ENCODE measurements at places on chromosomes 4 and X.

DNA sequence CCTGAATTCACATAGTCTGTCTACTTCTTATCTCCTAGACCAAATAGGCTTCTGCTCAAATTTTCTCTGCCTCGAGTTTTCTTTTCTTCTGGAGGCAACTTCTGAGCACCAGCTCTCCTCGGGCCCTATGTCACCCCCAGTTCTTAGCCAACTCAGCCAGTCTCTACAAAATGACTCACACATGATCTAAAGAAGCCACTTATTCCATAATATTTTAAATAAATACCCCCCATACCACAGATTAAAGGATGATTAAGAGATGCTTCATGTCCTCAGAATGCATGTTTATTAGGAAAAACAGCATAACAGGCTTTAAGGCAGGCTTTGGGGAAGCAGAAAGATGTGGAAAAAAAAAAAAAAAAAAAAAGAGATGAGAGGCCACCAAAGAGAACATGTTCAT, 36.6 kb upstream of the DDX53 start:
- DNase-seq = peak; percentile 48

DNA sequence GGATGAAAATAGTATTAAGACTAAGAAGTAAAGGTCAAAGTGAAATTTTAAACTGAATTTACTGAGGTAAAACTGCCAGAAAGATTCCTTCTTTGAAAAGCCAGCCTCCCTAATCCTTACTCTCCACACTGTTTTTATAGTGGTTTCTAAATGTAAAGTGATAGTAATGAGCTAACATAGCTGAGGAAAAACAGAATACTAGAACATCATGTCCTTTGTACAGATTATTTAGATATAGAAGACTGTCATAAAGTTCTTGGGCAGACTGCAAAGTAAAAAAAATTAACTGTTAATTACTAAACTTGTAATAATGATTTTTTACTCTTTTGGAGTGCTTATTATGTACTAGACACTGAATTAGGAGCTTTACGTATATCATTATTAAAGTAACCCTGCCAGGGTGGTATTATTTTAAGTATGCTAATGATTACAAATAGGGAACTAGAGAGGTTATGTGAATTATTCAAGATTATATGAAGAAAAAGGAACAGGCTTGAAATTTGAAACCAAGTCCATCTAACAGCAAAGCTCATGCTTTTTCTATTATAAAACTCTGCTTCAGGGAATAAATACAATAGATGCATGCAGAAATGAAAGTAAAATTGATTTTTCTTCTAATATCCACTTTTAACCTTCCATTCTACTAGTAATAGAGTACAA, 150.5 kb downstream of the TBCK start:
- no peak for DNase-seq

DNA sequence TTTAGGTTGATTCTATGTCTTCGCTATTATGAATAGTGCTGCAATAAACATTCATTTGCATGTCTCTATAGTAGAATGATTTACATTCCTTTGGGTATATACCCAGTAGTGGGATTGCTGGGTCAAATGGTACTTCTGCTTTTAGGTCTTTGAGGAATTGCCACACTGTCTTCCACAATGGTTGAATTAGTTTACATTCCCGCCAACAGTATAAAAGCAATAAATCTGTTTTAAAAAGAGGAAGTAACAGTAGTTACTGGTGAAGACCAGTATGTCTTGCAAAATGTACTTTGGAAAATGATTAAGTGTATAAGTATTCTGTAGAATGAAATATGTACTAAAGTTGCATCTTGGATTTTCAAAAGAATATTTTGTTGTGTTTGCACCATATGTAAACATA, 77.3 kb downstream of the SHROOM4 start:
- no peak for DNase-seq

DNA sequence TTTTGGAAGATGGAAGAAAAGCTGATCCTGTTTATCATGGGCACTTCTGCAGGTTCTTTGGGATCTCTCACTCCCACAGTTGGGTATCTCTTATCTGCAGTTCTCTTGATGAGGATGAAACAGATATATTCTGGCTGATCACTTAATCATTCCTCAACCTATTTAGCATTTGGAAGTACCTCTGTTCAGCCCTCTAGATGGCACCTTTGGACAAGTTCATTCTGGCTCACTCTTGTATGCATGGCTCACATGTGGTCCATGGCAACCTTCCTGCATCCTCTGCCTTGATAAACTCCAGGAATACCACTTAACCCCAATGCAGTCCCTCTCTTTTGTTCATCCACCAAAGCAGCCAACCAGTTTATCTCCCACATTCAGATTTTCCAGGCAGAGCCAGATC, 74.2 kb downstream of the SMARCA5 start:
- DNase-seq = peak; percentile 4

GRCh38 chr4:186844059-186844681, 120.5 kb upstream of the FAT1 start:
- DNase-seq = peak; percentile 91

GRCh38 chrX:109863811-109864210, 130.8 kb upstream of the ACSL4 start:
- peak; percentile 58 for DNase-seq

GRCh38 chrX:154761977-154762536, 607 bp upstream of the DKC1 start:
- DNase-seq = no peak

DNA sequence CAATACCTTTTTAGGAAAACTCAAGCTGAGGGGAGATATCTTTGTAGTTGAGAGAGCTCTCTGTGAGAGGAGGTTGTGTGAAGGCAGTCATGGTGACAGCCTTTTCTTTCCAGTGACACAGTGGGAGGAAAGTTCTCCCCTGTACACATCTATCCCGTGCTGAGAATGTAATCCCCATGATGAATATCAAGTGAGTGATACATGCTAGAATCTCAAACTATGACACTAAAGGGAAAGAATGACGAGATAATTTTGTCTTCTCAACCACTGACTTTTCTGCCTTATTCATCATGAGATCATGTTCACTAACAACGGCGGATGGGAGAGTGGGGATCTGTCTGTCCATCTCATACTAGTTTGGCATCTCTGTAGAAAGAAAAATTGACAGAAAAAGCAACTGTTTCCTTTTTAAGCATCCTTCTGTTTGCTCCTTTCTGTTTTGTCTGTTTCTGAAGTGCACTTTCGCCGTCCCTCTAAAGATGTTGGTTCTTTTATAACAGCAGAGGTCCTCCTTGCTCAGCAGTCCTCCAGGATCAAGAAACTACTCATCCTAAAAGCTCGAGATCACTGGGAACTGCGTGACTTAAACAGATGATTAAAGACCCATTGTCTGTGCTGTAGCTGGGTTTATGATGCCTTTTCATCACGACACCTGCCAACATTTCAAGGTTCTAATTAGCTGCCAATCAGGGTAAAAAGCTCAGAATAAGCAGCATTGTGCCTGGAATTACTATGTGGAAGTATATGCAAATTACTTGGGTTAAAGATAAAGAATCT, 137.6 kb downstream of the DCK start:
- DNase-seq = peak; percentile 87

DNA sequence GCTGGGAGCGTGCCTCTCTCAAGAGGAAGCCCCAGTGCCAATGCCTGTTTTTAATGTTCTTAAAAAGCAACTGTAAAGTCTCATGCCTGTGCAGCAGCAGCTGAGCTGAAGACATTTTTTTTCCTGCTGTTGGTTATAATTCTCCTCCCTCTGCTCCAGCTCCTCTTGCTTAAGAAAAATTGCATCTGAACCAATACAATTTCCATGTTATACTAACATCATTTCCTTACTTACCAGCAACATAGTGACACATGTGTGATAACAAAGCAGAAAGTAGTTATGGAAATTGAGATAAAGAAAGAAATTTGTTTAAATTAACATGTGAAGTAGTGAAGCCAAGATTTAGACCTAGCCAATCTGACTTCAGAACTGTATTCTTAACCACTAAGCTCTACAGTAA, 101.4 kb downstream of the TBC1D19 start:
- no peak for DNase-seq

DNA sequence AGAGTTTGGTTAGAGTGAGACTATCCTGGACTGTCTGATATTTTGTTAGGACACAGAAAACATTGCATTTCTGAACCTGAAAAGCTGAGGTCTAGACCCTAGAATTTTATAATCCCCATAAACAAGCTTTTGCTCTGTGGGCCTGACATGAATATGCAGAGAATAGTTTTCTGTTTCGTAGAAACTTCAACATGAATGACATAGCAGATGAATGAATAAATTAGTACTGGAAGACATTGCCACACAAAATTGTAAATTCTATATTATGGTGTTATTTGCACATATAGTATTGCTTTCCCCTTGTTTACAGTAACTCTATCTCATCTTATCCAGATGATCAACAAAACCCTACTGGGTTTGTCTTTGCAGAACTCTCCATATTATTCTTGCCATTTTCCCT, 54.9 kb upstream of the MAML3 start:
- DNase-seq = no peak

DNA sequence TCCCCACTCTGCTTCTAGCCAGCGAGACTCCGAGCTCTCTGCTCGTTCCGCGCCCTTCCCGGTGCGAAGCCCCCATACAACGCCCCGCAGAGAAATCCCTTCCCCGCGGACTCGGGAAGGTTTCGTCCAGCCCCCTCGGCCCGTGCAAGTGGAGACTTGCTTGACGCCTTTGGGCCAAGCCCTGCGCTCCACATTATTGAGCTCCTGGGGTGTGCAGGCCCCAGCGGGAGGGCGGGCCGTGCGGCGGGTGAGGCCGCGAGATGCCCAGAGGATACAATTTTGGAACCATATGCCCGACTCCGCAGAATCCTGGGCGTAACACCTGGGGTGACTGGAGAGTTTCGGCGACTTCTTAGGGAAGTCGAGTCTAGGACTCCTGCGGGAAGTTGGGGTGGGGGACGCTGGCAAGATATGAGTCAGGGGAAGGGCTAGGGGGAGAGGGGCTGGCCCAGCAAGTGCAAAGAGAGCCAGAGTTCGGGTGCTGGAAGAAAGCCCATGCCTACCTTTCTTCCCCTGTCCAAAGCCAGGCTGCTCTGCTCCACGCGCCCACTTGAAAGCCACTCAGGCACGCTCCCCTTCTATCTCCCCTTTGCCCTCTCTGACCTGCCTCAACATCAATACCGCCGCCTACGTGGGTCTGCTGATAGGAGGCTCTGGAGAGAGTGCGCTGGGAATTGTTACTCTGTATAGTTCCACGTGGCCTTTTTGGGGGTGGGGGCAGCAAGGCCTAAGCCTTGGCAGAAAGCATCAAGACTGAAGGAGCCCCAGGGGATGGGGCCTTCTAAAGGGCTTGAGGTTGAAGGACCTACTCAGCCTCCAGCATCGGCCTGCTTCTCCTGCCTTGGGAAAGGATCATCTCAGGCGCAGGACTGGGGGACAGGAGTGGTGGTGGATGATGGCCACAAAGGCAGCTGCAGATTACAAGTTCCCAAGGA, 1.2 kb upstream of the ELF4 start:
- peak; percentile 36 for DNase-seq

- DNase-seq = peak; percentile 81
Measured at GRCh38 chrX:150049647-150050046, 111.4 kb upstream of the EOLA2 start.

DNA sequence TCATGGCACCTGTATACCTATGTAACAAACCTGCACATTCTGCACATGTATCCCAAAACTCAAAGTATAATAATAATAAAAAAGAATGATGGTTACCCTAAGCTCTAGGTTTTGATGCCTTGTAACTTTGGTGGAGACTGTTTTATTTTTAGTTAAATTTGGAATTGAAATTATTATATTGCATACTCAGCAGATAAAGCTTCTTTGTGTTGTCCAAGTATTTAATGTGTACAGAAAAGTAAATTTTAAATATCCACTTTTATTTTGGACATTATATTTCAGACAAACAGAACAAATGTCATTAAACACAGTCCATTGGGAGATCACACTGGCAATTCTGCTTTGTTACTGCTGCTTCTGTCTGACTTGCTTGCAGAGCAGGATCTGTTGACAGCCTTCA, 684.5 kb upstream of the CT83 start:
- no peak for DNase-seq

DNA sequence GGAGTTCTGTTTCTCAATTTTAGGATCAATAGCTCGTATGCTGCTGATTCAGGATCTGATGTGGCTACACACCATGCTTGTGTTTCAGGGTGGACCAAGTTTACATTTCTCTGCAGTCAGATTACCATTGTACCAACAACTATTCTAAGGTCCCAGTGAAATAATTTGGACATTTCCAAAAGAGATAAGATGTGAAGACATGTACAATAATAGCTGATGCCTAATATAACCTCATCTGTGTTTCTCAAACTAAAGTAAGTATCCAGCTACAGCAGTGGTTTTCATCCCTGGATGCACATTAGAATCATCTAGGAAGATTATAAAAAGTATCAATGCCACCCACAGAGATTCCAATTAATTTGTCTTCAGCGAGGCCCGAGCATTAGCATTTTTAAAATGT, 209.7 kb downstream of the ANTXR2 start:
- no peak for DNase-seq

GRCh38 chrX:119399772-119400101, 601 bp downstream of the SLC25A43 start:
- peak; percentile 60 for DNase-seq

GRCh38 chrX:75748431-75748830, 36.6 kb downstream of the MAGEE2 start:
- DNase-seq = peak; percentile 0

- no peak for DNase-seq
Measured at GRCh38 chr4:3861720-3862639, 95.8 kb downstream of the ADRA2C start.

DNA sequence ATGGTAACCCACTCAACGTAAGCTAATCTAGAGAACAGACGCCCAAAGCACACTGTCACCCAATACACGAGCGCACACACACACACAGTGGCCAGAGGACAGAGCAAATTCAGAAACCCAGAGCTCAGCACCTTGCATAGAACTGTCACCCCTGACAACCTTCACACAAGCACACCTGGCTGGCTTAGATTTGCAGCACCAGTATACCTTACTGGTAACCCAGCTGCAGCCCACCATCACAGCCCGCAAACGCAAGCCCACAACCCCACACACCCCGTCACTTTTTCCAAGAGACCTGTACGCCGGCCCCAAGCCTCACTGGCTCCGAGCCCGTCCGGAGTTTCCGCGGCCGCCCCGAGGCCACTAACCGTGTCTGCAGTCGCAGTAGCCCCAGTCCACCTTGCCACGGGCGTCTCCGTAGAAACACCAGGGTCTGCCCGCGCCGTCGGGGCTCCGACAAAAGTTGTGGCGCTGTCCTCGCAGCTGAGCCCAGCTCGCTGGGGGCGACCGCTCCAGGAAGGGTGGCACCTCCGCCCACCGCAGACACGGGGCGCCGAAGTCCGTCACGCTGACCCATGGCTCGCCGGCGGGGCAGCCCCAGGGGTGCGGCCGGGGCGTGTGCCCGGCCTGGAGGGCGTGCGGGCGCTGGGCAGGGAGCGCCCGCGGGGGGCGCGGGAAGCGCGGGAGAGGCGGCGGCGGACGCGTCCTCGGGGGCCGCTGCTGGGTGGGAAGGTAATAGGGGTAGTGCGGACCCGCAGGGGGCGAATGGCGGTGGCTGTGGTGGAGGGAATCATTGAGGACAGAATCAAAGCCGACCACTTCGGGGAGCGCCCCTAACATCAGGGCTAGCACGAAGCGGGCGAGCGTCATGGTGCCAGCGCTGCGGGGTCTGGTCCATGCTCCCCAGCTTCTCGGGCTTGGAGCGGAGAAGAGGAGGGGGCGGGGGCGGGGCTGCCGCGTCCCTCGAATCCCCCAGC, 664 bp downstream of the PRSS12 start:
- peak; percentile 59 for DNase-seq

Data from EH (cell line).